Fibroblast of lung (primary cell): ENCODE measurements at places on chromosomes 7 and 10. TPM values are rescaled to one million over a fixed set of nuclear protein-coding genes. Genes with fewer than 3 reads are reported as not detected.

- no peaks in the 10 kb centered on the region for H3K36me3 ChIP-seq
- no peak for DNase-seq
- H3K27me3 ChIP-seq: no peaks in the 10 kb centered on the region
Observed at GRCh38 chr7:126447984-126448383, 804.8 kb downstream of the GRM8 start.

DNA sequence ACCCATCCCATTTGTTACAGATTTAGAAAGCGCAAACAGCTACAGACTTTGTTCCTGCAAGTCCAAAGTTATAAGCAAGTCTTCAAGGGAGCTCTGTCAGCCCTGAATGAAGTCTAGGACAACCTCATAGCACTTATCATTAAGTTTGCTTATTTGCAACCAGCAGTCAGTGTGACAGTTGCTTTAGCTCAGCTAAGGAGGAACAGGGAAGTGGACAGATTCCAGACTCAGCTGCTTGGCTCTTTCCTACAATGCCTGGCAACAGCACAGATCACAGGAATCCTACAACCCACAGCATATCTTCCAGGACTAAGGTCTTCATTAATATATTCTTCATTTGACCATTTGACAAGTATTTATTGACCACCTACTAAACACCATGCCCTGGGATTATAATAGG is 17.4 kb upstream of the KIF5B start:
- H3K27ac ChIP-seq: no peak overlapping the region
- DNase-seq: peak; percentile 37
- H3K27me3 ChIP-seq: no peaks in the 10 kb centered on the region
- H3K36me3 ChIP-seq: no peaks in the 10 kb centered on the region
- H3K4me3 ChIP-seq: no peak overlapping the region

DNA sequence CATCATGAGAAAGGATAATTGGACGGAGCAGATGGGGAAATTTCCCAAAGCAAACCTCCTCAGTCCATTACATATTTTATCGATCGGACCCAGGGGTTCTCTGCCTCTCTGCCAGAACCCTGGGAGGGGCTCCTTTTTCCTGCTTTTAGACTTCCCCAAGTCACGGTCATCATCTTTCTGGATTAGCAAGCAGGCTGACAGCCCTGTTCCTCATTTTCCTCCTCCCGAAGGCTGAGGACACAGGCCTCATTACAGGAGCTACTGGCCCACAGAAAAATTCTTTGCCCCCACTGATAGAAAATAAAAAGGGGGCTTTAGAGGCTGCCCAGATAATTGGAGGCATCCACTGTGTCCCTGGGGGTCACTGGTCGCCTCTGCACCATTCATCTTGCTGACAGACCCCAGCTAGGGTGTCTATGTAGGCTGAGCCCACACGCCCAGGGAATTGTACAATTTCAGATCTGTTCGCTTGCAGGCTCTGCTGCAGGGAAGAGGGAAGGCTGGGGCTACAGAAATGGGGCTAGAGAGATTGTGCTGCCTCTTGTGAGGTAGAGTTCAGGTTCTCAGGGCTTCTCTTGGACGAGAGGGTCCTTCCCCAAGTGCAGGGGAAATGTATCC is 125.7 kb upstream of the SDK1 start:
- no peaks in the 10 kb centered on the region for H3K4me1 ChIP-seq
- DNase-seq: no peak
- H3K27me3 ChIP-seq: no peaks in the 10 kb centered on the region
- no peaks in the 10 kb centered on the region for H3K36me3 ChIP-seq
- H3K4me3 ChIP-seq: no peak overlapping the region
- no peak overlapping the region for H3K27ac ChIP-seq

DNA sequence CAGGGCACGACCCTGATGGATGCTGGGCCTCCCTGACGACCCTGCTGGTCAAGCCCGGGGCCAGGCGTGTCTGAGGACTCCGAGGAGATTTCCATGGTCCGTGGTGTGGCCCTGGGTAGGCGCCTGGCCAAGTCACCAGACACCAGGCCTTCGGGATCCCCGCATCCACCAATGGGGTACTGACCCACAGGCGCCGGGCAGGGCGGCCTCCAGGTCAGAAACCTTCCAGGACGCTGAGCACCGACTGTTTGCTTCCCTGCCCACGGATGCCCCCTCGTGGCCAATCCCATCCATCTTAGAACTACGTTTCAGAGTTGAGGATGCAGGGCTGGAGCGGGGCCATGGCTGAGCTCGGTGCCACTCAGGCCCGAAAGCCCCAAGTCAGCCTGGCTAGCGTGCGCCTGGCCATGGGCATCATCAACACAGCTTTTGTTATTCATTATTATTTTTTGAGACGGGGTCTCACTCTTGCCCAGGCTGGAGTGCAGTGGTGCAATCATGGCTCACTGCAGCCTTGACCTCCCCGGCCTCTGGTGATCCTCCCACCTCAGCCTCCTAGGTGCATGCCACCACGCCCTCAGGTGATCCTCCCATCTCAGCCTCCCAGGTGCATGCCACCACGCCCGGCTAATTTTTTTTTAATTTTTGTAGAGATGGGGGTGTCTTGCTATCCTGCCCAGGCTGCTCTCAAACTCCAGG is 7.1 kb upstream of the AMZ1 start:
- H3K27me3 ChIP-seq: no peaks in the 10 kb centered on the region
- no peak overlapping the region for H3K27ac ChIP-seq
- no peaks in the 10 kb centered on the region for H3K36me3 ChIP-seq
- no peak overlapping the region for H3K4me3 ChIP-seq
- DNase-seq: peak; percentile 62

DNA sequence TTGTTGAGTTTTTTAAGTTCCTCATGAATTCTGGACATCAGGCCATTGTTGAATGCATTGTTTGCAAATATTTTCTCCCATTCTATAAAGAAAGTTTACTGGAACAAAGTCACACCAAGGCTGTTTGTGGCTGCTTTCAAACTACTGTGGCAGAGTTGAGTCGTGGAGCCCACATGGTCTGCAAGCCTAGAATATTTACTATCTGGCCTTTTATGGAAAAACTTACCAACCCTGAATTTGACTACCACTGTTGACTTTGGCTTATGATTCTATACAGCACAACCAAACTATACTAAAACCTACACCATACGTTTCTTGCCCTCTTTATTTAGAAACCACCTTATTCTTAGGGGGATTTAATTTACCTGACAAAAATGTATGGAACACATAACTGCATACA is 239.1 kb downstream of the KCNMA1 start:
- DNase-seq: peak; percentile 45
- no peaks in the 10 kb centered on the region for H3K27me3 ChIP-seq
- no peak overlapping the region for H3K27ac ChIP-seq

- no peaks in the 10 kb centered on the region for H3K4me1 ChIP-seq
- no peak overlapping the region for H3K4me3 ChIP-seq
- no peaks in the 10 kb centered on the region for H3K36me3 ChIP-seq
- no peak overlapping the region for H3K27ac ChIP-seq
- H3K27me3 ChIP-seq: no peaks in the 10 kb centered on the region
Observed at GRCh38 chr7:114657279-114657678, 242.7 kb downstream of the FOXP2 start.

DNA sequence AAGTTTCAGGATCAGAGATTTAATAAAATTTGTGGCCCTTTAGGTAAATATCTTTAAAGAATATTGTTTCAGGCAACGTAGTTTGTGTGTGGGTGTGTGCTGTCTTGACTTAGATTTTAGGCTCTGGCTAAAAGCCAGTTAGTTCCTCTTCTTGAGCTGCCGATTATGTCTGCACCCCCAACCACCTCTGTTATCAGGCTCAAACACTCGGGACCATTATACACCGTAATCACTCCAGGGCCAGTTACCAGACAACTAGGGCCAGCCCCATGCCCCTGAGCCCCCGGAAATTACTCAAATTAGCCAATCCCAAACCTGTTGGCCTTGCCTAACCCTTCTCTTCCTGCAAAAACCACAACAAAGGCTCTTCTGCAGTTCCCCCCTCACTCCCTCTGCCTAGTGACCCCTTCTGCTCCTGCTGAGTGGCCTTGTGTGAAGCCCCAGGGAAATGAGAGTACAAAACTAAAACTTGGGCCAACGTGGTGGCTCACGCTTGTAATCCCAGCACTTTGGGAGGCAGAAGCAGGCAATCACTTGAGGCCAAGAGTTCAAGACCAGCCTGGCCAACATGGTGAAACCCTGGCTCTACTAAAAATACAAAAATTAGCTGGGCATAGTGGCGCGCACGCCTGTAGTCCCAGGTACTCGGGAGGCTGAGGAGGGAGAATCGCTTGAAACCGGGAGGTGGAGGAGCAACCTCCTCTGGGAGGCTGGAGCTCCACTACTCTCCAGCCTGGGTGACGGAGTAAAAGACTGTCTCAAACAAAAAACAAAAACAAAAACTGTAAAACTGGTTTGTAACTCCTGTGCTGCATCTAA is 9.2 kb upstream of the HNRNPF start:
- no peak for DNase-seq
- H3K4me3 ChIP-seq: no peak overlapping the region
- no peaks in the 10 kb centered on the region for H3K36me3 ChIP-seq
- no peak overlapping the region for H3K27ac ChIP-seq
- peaks cover 7% of the 10 kb centered on the region for H3K4me1 ChIP-seq

GRCh38 chr7:2997014-2997413 is 46.7 kb downstream of the CARD11 start:
- H3K4me1 ChIP-seq: no peaks in the 10 kb centered on the region
- H3K4me3 ChIP-seq: no peak overlapping the region
- no peaks in the 10 kb centered on the region for H3K36me3 ChIP-seq

GRCh38 chr10:110525349-110526260 is 27.9 kb downstream of the DUSP5 start:
- H3K27ac ChIP-seq: no peak overlapping the region
- H3K27me3 ChIP-seq: no peaks in the 10 kb centered on the region
- H3K4me1 ChIP-seq: peaks cover 34% of the 10 kb centered on the region
- H3K36me3 ChIP-seq: no peaks in the 10 kb centered on the region
- DNase-seq: peak; percentile 41

DNA sequence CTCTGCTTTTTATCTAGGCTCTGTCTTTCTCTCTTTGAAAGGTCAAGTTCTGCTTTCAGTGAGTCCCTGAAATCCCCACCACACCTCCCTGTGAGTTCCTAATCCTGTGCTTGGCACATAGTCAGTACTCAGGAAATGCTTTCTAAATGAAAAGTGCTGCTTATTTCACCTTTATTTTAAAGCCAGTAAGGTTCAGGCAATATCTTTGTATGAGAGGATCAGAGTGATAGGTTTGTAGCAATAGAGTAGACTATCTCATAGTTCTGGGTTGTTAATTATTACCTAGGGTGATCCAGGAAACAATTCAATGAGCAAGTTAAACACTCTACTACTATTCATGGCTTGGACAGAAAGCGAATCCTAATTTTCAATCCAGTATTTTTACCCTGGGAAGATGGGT is 7.4 kb upstream of the LAMB1 start:
- H3K4me3 ChIP-seq: no peak overlapping the region
- H3K27me3 ChIP-seq: no peaks in the 10 kb centered on the region
- no peak for DNase-seq

GRCh38 chr10:61902445-61903220 is 1.1 kb downstream of the ARID5B start:
- H3K4me1 ChIP-seq: peaks cover 8% of the 10 kb centered on the region
- peak overlapping the region; percentile 95 for H3K27ac ChIP-seq
- no peaks in the 10 kb centered on the region for H3K36me3 ChIP-seq
- H3K4me3 ChIP-seq: peak overlapping the region; percentile 99
- no peaks in the 10 kb centered on the region for H3K27me3 ChIP-seq

- H3K4me1 ChIP-seq: no peaks in the 10 kb centered on the region
- no peaks in the 10 kb centered on the region for H3K36me3 ChIP-seq
- H3K4me3 ChIP-seq: no peak overlapping the region
- no peak for DNase-seq
- peaks cover 5% of the 10 kb centered on the region for H3K27me3 ChIP-seq
Observed at GRCh38 chr10:91378061-91378460, 32.1 kb upstream of the HECTD2 start.

DNA sequence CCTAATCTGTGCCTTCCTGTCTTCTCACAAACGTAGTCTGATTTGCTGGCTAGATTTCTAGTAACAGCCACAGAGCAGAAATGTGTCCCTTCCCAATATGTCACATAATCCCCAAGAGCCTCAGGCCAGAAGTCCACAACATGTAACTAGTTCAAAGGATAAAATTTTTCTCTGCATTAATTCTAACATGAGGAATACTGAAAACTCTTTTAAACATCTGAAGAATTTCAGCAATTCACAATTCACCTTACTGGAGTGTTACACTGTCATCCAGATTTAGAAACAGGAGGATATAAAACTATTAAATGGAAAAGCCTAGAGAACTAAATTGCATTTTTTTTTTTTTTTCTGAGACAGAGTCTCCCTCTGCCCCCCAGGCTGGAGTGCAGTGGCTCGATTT is 2.5 kb upstream of the DDX56 start:
- peaks cover 23% of the 10 kb centered on the region for H3K36me3 ChIP-seq
- no peaks in the 10 kb centered on the region for H3K27me3 ChIP-seq

DNA sequence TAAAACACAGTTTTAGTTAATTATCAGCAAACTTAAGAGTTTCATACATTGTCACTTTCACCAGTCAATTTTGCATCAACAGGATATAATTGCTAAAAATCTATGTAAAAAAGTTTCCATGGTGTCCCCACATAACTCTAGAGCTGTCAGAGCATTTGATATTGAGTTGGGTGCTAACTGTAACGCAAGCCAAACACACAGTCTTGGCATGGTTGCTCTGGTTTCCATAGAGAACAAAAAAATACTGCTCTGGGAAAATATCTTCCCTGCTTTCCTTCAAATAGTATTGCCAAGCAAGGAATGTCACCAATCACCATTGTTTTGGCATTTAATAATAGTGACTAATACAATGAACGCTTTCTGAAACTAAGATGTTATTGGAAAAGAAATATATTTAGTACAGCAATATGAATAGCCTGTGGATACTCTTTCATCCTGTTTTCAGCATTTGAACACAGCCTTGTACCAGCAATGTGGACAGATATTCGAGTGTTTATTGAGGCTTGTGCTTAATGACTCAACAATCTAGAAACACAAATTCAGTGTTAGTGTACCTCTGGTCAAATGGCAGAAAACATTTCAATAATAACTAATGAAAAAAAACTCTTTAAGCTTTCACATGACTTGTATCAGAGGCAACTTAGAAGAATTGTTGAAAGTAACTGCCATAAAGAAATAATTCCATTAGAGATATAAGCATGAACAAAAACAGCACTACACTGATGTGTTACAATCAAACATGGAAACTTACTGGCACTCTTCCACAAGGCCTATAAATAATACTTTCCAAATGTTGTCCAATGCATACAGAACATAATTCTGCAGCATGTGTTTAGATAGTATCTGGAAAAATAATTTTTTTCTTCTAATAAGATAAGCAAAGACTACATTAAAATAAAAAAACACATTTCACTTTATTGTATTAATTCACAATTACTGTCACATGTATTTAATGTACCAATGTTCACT is 1469.5 kb upstream of the CELF2 start:
- no peaks in the 10 kb centered on the region for H3K4me1 ChIP-seq
- no peak overlapping the region for H3K4me3 ChIP-seq
- H3K27ac ChIP-seq: no peak overlapping the region
- H3K27me3 ChIP-seq: no peaks in the 10 kb centered on the region
- DNase-seq: no peak
- H3K36me3 ChIP-seq: no peaks in the 10 kb centered on the region

CLEC5A gene
- total RNA-seq: not detected in 2 replicates

GBX1 gene
- total RNA-seq: not detected in 2 replicates

LSM5 gene
- total RNA-seq: 13.6 and 23.0 TPM in 2 replicates

ENO4 gene
- total RNA-seq: under 0.01 and 0.66 TPM in 2 replicates

PPP1R17 gene
- total RNA-seq: not detected in 2 replicates

SH2D4B gene
- total RNA-seq: not detected in 2 replicates

CALD1 gene
- total RNA-seq: 299 and 343 TPM in 2 replicates

LRRD1 gene
- under 0.01 and 0.17 TPM in 2 replicates for total RNA-seq

NUPR2 gene
- total RNA-seq: not detected in 2 replicates

HYAL4 gene
- total RNA-seq: not detected in 2 replicates
